Smooth muscle cell of bladder (primary cell): ENCODE measurements at places on chromosomes 1 and 21. TPM values are rescaled to one million over a fixed set of nuclear protein-coding genes. Genes with fewer than 3 reads are reported as not detected.

The FCRL2 gene
- total RNA-seq: not detected in 2 replicates

The HMGCS2 gene
- under 0.01 TPM in 1 of 2 replicates, not detected in the other for total RNA-seq

The PRAMEF12 gene
- not detected in 2 replicates for total RNA-seq

The COL9A2 gene
- total RNA-seq: 1.7 and 1.9 TPM in 2 replicates

The CLIC6 gene
- 0.09 and 0.28 TPM in 2 replicates for total RNA-seq

The INAVA gene
- total RNA-seq: under 0.01 and 0.18 TPM in 2 replicates
